ENCODE measurements at places on chromosomes 2 and 18.

GRCh38 chr2:122634920-122635319 is 879.5 kb downstream of the TSN start:
- DNase-seq, result no peak

DNA sequence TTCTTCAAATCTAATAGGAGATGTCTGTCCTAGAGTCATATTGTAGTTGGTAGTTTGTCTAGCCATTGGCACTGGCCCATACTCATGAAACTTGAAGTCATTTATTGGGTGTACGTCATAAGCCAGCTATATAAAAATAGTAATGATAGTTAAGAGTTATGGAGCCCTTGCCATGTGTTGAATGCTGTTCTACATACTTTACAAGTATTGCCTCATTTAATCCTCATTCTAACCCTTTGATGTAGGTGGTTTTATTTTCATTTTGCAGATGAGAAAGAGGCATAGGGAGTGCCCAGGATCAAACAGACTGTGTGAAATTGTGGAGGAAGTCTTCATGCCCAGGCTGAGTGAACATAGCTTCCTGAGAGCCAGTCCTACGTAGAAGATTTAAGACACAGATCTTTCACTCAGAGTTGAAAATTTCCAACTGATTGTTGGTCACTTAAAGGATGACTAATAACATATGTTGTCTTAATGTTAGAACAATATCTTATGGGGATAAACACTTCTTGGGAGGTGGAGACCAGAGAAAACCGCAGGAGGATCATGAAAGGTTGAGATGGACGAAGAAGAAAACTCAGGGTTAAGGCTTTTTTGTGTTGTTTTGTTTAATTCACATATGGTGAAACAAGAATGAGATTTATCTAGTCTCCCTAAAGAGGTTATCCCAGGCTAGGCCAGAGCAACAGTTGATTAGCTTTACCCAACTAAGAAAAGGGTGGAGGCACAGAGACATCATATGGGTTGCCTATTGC is 156.0 kb downstream of the CERS6 start:
- DNase-seq, result no peak

DNA sequence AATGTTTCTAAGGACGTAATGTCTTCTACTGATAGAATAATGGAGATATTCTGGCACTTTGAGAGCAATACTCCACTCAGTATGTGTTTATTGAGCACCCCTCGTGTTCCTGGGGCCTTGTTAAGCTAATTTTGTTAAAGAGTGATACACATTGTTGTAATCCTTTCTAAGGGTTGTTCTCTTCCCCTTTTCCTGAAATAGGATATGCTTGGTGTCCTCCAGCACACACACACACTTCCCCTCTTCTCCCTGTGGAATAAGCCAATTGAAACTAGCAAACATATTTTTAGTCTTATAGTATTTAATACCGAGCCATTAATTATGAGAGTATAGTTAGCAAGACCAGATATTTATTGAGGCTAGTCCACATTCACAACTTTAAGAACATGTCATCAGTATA is 114.1 kb downstream of the CRIM1 start:
- DNase-seq, result no peak

GRCh38 chr18:12659904-12660605 is 2.1 kb upstream of the SPIRE1 start:
- DNase-seq, result peak; percentile 48

- no peak for DNase-seq
Measured at GRCh38 chr18:9762526-9762925, 54.4 kb downstream of the RAB31 start.

GRCh38 chr2:10568736-10569432 is 120.8 kb upstream of the ODC1 start:
- DNase-seq, result no peak

DNA sequence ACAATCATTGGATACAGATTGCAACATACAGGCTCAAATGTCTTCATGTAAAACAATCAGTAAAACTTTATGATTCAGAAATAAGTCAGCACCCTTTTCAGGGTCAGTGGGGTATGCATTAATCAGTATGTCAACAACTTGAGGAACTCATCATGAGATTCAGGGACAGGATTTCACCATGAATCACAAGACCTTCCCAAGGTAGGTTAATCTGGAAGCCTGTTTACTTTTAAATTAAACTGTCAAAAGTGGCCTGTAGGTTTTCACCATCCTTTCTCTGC is 104.8 kb downstream of the SP100 start:
- DNase-seq, result no peak

DNA sequence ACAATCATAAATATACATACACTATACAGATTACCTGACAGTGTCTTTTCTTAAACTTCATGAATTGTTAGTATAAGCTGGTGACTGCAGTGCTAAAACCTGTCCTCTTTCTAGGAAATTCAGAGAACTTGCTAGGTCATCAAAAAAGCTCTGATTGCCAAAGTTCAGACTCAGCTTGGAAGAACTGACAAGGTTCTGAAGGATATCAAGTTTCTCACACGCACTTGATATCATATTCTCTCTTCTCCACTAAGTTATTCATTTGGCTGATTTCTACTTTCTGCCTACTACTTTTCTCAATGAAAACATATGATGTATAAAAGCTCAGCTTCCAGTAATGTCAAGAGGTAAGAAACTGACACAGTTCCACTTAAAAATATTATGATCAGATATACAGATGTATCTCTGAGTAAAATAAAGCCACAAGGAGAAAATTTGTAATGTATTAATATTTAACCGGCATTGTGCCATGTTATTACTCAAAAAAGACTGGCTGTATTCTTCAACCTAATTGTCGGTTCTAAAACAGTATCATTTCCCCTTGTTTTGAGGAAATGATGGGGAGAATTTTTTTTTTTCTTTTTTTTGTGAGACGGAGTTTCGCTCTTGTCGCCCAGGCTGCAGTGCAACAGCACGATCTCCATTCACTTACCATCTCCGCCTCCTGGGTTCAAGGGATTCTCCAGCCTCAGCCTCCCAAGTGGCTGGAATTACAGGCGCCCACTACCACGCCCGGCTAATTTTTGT is 2.4 kb downstream of the OSBPL1A start:
- no peak for DNase-seq

DNA sequence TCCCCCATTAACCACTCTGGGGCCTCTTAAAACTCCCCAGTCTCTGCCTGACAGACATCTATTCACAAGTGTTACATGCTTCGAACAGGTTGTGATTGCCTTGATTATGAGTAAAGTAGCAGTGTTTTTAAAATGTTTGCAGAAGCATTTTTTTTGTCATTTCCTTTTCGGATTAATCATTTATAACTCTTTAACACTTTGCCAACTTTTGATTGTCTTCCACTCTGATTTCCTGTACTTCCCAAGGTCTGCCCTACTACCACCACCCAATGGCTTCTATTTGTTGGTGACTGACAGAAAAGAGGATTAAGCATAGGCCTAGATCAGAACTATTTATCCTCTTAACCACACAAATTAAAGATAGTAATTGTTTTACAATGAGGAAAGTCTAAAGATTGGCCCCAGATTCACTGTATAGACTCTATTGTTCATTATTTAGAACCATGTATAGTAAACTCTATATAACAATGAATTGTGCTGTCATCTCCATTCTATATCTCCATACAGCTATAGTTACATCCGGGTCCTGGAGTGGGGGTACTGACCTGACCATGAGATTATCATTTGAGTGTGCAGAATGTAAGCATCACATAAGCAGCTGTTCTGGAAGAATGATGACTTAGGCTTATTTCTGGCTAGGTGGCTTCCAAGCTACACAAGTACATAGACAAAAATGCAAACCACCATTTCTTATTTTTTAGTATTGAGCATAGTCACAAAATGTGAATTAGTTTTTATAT is 110.3 kb upstream of the RBMS1 start:
- DNase-seq, result no peak

- no peak for DNase-seq
Measured at GRCh38 chr2:226652369-226652768, 147.3 kb downstream of the IRS1 start.

GRCh38 chr2:140808820-140809219 is 1322.0 kb downstream of the LRP1B start:
- no peak for DNase-seq

- DNase-seq, result no peak
Measured at GRCh38 chr2:177348733-177349693, 43.6 kb upstream of the AGPS start.

GRCh38 chr18:55821219-55821618 is 233.2 kb upstream of the TCF4 start:
- DNase-seq, result no peak

DNA sequence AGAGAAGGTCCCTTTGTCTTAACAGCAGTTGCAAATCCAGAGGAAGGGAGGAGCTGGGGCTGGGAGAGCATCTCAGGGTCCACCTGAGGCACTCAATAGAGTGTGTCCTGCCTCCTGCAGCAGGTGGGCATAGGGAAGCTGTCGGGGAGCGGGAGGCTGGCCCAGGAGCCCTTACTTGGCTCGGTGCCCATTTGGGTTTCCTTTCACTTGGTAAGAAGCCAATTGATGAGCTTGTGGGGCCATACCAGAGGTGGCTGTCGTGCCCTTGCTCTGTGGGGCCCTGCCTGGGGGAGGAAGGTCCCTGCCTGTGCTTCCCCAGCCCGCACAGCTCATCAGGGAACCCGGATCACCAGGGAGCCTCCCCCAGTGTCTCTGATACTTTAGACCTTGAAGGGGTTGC is 229.7 kb downstream of the DYSF start:
- no peak for DNase-seq

DNA sequence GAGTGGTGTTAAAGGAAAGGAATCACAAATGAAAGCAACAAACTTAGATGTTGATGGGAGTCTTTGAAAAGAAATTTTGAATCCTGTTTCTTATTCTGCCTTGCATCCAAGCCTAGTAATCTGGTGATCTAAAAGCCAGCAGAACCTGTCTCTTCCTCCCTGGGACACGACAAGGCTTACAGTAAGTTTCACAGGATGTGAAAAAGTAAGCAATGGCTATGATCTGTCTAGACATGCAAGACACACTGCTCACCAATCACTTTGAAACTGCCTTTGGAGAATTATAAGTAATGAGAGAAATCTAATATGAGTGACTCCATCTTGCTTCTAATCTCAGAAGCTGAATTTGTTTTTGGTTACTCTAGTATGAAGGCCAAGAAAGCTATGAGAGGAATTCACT is 103.7 kb downstream of the KCNH7 start:
- DNase-seq, result no peak

DNA sequence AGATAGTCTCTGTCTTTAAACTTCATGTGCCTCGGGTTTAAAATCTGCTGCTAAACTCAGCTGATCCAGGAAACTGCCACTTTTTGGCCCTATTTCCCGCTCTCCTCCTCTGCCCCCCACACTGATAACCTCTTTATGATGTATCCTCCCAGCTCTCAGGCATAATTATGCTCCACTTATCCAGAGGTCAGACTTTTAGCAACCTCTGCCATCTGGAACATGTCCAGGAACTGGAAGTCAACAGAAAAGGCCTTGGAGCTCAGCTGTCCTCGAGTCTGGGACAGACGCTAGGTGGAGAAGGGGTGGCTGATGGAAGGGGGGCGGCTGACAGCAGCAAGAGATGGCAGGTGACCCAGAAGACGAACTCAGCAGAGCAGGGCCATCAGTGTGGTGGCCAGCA is 41.2 kb downstream of the ASAP2 start:
- no peak for DNase-seq

DNA sequence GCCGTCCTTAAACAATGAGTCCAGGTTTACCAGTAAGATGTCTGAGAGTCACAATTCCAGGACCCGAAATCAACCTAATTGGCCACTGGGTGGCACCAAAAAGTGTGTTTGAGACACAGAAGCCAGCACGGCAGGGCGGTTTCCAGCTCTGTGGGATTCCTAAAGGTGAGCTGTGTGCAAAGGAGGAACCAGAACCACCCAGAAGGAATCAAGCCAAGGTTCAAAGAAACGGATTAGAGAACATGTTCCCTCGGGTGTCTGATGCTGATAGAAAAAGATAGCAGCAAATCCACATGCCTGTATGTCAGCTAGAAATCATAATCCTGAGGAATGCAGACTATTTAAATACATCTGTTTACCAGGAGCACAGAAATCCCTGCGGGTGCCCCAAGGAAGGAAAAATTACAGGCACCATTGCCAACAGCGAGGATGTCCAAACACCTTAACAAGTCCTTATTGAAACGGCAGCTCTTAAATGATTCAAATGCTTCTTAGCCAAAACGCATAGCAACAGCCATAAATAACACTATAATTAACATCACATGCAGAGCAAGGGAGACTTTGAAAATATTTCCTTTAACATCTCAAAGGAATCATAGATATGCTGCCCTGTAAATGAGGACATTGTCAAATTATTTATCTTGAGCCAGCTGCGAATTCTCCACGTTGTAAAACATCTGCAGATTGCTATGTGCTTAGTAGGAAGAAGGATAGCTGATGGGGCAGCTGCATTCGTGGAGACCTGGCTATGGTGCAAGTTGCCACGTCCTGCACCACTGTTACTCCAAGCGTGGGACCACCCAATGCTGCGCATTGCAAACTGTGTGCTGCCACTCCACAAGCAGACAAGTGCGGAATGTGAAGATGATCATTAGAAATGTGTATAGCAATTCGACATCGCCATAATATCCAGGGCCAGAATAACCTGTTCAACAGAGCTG is 318.7 kb upstream of the NCKAP5 start:
- no peak for DNase-seq

- no peak for DNase-seq
Measured at GRCh38 chr18:76983613-76984051, 149.0 kb downstream of the MBP start.

DNA sequence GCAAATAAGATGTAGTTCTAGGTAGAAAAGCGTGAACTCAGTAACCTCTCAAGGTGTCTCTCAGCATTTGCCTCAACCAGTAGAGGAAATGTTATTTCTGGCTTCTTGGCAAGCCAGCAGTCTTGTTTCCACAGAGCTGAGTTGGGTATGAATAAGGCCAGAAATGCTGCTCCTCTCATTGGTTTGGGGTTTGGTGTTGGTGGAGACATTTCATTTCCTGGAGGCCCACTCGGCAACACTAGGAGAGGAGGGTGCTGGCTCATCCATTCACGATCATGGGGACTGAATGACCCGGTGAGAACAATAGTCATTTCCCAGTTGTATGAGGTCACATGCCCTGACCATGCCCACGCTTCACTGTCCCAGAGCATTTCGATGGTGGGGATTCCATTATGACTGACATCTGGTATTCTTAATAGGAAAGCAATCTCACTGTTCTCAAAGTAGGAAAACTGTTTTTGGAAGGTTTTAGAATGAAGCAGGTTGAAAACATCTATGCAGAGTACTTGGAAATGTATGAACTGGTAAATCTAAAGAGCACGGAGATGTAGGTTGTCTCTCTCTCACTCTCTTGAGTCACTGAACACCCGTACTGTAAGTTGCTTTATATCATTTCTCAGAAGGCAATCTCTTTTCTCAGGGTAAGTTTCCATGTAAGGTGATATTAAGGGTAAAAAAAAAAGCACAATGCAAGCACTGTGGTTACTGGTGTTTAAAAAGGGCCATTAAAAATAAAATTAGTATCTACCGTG is 37.1 kb upstream of the CTLA4 start:
- no peak for DNase-seq

DNA sequence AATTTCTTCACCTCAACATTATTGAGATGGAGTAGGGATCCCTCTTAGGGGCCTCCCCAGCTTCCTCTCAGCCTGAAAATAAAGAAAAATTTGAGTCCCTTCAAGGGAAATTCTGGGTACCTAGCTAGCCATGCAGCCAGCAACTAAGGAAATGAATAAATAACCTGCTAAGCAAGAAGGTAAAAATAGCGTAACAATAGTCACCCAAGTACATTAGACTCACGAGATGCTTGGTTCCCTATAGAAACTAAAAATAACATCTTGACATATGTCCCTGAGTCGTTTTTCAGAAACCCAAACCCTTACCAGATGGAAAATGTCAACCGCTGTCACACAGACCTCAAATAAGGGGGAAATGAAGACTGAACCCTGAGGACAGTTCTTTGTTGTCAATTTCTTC is 51.9 kb downstream of the CACNB4 start:
- DNase-seq, result no peak
